ENCODE measurements at places on chromosomes 2 and 18.

GRCh38 chr2:19722531-19722971, 179.2 kb downstream of the TTC32 start:
- DNase-seq: no peak

DNA sequence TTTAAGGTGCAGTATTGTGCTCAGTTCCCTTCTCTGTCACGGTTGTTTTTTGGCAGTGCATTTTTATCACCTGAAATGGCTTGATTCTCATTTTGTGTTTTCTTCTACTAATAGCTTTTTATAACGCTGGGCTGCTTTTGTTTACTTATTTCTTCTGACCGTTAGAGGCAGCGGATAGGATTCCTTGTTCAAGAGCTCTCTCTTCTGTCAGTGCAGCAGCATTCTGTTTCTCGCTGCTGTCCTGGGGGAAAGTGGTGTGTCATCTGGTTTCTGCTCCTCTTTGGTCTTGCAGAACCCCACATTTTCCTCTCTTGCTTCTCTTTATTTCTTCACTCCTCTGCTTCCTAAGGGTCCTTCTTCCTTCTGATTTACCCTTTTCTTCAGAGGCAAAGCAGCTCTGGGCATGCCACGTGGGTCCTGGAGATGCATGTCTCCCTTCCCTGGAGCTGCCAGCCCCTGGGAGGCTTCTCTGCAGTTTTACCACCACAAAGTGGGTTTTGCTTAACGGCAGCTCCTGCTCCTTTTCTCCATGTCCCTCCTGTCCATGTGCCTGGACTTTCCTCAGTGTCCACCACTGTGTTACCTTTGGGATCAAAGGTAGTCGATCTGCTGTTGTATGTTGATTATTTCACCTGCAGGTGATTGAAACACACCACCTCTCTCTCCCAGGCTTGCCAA, 47.3 kb upstream of the SNTG2 start:
- DNase-seq: no peak

DNA sequence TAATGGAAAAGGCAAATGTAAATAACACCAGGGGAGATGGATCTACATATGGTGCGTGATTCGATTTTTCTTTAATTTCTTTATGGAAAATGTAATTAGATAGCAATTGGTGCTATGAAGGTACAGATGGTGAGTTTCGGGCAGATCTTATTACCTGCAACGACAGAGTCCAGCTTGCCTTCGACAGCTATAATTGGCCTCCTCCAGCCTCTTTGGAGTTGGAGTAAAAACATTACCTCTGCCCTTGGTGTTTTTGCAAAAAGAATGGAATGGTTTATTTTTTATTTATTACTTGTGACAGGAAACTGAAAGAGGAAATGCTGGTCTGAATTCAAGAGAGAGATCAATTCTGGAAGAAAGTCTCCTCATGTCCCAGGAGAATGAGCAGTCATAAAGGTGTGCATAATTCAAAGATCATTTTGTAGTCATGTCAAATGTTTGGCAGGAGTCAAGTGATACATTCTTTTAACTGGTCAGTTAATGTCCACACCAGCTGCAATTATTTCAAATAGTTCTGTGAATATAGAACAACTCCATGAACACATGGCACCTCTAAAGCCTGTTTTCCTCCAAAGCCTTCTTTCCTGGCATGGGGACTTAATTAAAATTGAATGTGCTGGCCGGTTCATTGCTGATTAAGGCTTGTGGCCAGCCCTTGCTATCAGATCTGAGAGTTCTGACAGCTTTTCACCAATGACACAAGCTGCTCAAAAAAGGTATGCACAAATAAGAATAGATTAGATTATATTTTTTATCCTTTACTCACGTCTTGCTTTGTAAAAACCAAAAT, 46.9 kb upstream of the KCNH7 start:
- DNase-seq: no peak

DNA sequence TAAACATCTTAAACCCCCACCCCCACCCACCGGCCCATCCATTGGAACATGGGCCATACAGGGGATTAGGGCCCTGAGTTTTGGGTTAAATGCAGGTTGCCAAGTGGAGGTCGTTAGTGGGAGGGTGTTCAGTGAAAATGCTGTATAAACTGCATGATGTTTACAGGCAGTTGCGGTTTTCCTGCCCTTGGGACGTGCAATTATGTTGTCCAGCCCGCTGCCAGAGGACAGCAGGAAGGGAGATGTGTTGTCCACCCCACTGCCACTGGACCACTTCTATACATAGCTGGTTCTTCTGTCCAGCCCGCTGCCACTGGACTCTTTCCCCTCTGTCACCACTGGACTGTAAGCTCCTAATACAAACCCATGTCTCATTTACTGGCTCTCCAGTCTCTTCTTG, 2.7 kb upstream of the LAPTM4A start:
- DNase-seq: no peak

GRCh38 chr2:152099367-152100050, 665 bp upstream of the CACNB4 start:
- DNase-seq: no peak

DNA sequence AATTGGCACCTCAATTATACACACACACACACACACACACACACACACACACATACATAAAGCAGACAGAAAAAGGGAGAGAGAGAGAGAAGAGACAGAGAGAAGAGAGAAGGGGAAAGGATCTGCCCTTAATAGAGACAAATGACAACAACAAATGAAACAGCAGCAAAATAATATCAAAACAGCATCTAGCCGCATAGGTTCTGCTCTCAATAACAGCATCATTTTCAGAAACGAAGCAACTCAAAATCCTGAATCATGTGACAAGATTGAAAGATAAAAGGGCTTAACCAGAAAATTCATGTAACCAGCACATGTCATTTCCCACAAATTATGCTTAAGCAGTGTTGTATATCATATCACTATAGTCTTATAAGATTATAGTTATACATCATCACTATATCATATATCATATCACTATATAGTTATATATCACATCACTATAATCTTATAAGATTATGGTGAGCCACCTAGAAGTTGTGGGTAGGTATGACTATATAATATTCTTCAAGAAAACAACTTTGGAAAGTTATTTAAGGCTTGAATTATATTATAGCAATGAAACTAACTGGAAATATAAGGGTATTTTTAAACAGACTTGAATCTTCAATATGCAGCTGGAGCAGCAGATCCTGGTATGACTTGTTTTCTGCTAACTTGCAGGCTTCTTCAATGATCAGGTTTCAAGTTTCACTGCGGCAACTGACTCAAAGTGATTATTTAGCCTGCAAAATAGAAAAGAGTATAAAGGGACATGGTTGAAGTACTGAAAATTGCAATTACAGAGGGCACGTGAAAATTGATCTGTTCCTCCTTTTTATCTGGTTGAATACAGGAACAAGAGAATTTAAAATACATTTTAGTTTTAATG, 16.1 kb upstream of the VPS54 start:
- no peak for DNase-seq

GRCh38 chr2:225103737-225104141, 61.5 kb upstream of the DOCK10 start:
- DNase-seq: no peak

DNA sequence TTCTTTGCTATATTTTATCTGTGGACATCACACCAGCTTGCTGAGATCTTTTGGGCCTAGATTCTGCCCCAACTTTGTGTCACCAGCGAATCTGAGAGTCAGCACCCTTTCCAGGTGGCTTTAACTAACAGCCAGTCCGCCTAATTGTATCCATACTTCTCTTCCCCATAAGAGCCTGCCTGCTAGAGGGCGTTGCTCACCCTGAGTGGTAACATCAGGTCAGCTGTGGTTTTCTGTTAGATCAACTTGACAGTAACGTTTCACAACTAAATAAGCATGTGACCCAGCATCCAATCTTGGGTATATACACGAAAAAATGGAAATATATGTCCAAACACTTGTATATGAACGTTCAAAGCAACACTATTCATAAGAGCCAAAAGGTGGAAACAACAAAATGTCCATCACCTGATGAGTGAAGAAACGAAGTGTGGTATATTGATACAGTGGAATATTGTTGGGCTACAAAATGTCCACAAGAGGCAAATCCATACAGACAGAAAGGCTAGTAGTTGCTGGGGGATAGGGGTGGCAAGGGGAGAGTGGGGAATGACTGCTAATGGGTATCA, 24.9 kb downstream of the EFHD1 start:
- DNase-seq: no peak

GRCh38 chr2:169131587-169132512, 62.5 kb downstream of the DHRS9 start:
- DNase-seq: no peak

GRCh38 chr2:240455272-240455646, 19.8 kb downstream of the GPC1 start:
- no peak for DNase-seq

DNA sequence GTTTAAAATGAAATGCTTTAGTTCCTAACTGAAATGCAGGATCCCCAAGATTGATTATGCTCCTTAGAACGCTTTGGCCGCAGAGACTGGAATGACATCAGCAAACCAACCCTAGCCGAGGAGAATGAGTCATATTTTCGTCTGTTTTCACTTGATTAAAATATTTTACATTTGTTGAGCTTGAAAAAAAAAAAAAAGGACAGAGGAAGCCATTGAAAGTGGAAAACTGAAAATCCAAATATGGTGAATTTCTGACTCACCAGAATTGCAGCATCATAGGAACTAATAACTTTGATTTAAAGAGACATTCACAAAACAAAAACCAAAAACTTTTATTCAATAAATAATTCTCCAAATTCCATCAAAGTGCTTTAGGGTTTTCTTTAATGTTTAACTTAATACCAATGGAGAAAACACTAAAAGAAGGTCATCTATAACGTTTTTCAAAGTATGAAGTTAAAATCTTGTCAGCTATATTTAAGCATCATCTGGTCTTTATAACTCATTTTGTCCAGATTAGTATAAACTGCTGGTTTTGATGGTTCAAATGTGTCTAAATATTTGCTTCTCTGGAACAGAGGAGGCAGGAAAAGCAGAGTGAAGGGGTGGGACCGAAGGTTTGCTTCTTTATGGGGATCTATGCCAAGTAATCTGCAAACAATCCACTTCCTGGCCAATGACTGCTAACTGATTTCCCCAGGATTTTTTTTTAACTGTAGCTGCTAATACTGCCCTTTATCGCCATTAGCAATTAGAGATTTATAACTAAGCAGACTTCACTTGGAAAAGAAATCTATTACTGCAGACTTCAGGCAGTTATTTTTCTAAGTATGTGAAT, 30.9 kb upstream of the COL5A2 start:
- DNase-seq: no peak

DNA sequence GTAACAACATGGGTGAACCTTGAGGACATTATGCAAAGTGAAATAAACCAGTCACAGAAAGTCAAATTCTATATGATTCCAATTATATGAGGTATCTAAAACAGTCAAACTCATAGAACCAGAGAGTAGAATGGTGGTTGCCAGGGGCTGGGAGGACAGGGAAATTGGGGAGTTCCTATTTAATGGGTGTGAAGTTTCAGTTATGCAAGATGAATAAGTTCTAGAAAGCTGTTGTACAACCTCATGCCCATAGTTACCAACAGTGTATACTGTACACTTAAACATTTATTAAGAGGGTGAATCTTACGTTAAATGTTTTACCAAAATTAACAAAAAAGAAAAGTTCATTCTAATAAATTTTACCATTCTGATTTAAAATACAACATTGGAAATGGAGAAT, 92.7 kb upstream of the WDSUB1 start:
- DNase-seq: no peak

DNA sequence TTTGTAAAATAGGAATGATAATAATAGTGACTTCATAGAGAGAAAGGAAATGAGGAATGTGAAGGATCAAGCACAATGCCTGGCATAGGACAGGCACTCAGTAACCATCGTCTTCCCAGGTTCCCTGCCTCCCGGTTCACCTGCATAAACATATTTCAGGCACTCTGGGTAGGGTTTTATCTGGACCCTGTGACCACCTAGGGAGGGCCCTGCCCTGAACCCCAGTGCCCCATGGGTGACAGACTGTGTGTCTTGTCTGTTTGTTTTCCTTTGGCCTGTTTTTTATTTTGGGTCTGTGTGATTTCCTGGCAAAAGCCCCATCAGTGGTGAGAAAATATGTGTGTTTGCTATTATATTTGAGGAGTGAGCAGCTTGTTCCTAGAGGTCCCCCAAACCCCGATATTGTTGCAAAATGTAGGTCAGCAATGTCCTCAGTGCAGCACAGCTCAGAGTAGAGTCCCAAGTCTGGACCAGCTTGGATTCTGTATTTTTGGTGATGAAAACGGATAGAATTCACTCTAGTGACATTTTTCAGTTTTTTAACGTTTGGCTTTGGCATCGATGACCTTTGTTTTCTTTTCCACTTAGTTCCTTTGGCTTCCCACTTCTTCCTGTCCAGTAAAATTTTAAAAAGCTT, 9.6 kb upstream of the NT5C1B start:
- no peak for DNase-seq

- no peak for DNase-seq
Measured at GRCh38 chr2:158505448-158505934, 48.7 kb downstream of the PKP4 start.

DNA sequence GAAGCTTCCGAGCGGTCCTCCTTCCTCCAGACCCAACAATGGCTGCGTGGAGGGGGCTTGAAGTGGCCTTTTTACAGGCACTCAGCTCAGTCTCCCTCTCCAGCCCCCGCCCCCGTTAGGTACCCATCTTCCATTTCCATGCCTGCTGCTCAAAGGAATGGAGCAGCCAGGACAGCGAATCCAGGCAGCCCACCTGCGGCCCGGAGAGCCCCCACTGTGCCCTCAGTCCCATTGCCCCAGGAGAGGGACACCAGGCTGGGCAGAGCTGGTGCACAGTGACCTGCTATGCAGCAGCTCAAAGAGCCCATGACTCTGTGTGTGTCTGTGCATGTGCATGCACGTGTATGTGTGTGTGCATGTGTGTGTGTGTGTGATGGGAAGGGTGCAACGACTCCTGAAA, 10.6 kb upstream of the POMC start:
- no peak for DNase-seq

GRCh38 chr2:8522687-8523086, 159.2 kb upstream of the ID2 start:
- no peak for DNase-seq

GRCh38 chr2:200708943-200709342, 102.8 kb upstream of the BZW1 start:
- no peak for DNase-seq

GRCh38 chr18:23341383-23341782, 111.7 kb upstream of the RIOK3 start:
- DNase-seq: no peak

DNA sequence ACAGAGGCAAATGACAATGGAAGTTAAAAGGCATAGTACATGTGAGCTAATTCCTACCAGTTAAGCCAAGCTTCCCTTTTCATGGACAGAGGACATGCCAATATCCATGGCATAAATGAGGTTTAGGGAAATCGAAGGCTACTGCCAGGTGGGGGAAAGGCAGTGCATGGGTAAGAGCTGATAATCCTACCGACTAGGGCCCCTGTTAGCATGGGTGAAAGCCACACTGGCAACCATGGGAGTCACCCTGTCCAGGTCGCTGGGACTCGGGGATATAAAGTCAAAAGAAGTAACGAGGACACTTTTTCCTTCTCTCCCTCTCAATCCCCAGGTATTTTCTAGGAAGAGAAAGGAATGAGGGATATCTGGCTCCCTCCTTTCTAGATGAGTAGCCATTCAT, 83.7 kb upstream of the CDH19 start:
- no peak for DNase-seq
